ENCODE measurements at places on chromosomes 2 and 18.

- no peak for DNase-seq
Measured at GRCh38 chr2:149928011-149928410, 340.4 kb upstream of the MMADHC start.

DNA sequence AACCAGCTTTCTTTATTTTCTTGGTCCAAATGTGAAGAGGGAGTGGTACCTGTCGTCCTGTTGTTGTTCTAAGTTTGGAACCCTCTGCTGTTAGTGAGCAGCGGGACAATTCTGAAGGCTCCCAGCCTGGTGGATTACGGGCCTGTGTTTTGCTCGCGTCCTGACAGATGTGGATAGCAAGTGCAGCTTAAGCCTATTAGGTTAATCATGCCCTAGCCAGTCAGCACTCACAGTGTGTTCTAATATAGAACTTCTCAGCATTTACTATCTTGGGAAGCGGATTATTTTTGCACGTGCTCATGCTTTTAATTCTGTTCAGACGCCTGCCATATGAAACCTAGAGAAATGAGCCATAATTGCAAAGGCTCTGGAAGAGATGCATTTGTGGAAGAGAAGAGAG, at the start of gene PCARE:
Gene PCARE, minus strand, starts transcription at position 113 of the 400 bp plus-strand sequence. CDS start 262 bp downstream, outside the sequence.
- no peak for DNase-seq

DNA sequence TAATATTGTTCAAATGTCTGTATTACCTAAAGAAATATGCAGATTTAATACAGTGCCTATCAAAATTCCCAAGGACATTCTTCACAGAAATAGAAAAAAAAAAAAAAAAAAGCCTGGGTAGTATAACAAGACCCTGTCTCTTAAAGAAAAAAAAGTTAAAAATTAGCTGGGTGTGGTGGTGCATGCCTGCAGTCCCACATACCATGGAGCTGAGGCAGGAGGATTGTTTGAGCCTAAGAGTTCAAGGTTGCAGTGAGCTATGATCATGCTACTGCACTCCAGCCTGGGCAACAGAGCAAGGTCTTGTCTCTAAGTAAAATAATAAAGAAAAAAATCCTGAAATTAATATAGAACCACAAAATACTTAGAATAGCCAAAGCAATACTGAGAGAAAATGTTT, 51.9 kb downstream of the SLC16A14 start:
- no peak for DNase-seq

DNA sequence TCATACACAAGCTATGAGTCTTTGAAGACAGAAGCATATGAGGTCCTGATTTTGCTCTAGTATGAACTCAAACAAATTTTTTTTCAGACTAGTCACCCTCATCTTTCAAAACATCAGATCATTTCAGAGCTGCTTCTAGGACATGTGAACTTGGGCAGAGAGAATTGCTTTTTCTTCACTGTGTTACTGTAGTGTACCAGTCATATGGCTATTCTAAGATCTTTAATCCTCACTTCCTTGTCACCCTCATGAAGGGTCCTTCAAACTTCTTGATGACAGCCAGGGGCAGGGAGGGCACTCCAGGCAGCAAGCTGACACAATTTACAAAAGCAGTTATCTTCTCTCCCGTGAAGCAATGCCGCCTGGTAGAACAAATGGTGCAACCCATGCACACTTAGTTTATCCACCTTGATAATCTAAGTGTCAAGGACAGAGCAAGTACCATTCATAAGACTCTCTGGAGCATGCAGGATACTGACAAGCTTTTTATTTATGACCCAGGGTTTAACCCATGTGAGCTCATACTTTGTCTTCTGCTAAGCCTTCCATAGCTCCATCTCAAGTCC, 200.6 kb downstream of the DPP10 start:
- DNase-seq: no peak

- DNase-seq: no peak
Measured at GRCh38 chr2:148674063-148675020, 29.8 kb downstream of the EPC2 start.

DNA sequence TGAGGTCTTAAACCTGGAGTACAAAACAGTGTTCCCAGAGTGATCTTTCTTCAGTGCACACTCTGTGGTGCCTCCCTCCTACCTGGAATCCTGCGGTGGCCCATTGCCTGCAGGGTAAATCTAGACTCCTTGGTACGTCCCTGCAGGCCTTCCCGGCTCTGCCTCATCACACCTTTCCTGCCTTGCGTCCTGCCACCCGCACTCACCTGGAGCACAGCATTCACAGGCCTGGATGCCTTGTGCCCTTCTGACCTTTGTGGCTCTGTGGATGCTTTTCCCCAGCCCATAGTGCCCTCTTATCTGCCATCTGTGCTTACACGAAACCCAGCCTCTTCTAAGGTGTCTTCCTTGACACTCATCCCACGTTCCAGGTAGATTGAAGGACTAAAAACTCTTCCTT, 62.7 kb downstream of the PRKRA start:
- no peak for DNase-seq

DNA sequence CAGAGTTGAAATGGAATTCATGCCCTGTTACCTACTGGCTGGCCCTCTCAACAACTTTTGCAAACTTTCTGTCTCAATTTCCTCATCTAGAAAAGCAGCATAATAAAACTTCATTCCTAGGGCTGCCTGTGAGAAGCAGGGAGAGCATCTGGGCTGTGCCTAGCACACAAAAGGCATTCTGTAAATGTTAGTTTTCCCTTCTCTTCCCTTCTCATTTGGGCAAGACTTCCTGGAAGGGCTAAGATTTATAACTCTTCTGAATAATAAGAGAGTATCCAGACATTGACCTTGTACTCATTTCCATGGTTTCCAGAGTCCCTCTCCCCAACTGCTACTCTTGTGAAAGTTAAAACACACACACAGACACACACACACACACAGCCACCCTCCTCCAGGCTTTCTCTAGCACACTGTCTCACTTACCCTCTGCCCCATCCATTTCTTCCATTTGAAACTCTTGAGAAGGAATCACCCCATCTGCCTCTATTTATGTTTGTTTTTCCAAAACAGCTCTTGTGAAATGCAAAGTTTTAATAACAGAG, 302.1 kb downstream of the SMAD2 start:
- DNase-seq: no peak

GRCh38 chr2:233756429-233757081, 3.5 kb upstream of the UGT1A1 start:
- no peak for DNase-seq

DNA sequence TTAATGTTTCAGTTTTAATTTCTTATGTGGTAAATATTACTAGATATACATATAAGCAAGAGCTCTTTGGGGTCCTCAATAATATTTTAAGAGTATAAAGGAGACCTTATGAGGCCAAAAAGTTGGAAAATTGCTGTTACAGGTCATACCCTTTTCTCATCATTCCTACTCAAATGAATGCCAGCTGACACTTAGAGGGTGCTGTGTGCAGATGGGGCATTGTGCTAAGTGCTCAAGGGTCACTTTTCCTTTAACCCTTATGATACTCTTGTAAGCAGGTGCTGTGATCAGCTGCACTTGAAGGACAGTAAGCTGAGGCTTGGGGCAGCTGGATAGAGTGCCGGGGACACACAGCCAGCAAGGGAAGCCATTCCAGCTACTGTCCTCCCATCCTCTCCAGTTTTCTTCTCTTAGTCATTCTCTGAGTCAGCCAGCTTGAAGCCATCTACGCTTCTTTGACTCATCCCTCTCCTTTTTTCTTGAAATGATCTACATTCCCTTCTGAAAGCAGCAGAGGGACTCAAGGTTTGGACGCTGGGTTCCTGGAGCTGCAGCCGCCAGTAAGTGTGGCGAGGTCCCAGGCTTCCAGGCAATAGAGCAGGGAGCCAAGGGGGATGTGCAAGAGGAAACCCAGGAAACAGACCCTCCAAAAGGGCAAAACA, 42.0 kb upstream of the CREB1 start:
- no peak for DNase-seq

GRCh38 chr2:159146996-159147666, 139.4 kb downstream of the WDSUB1 start:
- no peak for DNase-seq

- no peak for DNase-seq
Measured at GRCh38 chr18:23401400-23402347, 51.4 kb upstream of the RIOK3 start.

- DNase-seq: no peak
Measured at GRCh38 chr2:130892793-130893785, 56.4 kb downstream of the ARHGEF4 start.

DNA sequence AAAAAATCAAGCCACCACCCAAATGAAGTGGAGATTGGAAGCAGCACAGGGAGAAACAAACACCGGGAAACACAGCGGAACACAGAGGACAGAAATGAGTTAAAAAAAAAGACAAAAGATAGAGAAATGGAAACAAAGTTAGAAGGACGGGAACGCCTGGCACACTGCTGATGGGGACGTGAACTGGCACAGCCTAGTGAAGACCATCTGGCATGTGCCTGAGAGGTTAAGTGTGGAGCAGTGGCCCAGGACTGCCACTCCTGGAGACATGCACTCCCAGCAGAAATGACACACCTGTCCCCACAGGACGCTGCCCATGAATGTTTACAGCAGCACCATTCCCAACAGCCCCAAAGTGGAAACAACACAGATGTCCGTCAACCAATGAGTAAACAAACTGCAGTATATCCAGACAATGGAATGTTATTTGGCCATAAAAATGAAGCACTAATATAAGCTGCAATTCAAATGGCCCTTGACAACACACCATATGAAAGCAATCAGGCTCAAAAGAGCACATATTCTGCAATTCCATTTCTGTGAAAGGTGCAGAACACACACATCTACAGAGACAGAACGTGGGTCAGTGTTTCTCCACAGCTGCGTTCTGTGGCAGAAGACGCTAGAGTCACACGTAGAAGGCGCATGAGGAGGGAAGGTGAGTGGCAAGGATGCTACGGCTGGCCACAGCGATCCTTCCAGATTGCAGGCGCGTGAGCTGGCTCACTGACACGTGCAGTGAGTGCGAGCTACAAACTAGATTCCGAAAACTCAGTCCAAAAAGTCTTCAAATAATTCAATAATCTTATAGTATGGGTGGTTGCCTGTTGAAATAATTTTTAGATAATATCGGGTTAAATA, 24.6 kb downstream of the THAP4 start:
- no peak for DNase-seq

- DNase-seq: no peak
Measured at GRCh38 chr2:47599171-47599570, 183.8 kb upstream of the MSH6 start.

- no peak for DNase-seq
Measured at GRCh38 chr2:33250417-33251029, 225.9 kb upstream of the RASGRP3 start.
